Activated T-cell treated with anti-CD3 and anti-CD28 coated beads, Interleukin-2, amount 50 U/mL, for 4 hours (primary cell): ENCODE measurements at places on chromosomes 13 and 19. TPM values are rescaled to one million over a fixed set of nuclear protein-coding genes. Genes with fewer than 3 reads are reported as not detected.

DNA sequence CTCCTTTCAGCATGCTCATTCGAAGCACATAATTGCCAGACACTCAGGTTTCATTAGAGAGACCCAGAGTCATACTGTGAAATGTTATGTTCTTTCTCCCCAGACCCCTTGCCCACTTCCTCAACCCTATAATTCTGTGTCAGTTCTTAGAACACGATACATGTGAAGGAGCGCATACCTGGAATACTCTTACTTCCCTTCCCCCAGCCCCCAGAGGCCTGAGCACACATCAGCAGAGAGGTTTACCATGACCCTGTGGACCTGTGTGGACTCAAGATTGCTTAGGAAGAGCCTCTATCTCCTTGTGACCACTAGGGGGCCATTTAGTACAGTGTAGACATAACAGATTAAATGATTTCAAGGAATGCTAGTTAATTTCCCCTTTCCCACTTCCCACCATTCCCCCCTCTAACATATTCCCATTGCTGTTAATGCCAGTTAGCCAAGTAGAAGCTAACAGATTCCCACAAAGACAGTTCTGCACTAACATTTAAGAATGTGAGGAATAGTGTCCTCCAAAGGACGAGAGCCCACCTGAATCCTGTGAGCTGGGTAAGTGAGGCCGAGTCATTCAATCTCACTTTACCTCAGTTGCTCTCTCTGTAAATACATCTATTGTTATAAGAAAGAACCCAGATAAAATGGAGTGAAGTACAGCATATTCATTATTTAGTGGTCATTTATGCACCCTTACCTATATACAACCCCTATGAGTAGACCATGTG lies 154.2 kb upstream of the MAB21L1 start:
- no peak for DNase-seq

DNA sequence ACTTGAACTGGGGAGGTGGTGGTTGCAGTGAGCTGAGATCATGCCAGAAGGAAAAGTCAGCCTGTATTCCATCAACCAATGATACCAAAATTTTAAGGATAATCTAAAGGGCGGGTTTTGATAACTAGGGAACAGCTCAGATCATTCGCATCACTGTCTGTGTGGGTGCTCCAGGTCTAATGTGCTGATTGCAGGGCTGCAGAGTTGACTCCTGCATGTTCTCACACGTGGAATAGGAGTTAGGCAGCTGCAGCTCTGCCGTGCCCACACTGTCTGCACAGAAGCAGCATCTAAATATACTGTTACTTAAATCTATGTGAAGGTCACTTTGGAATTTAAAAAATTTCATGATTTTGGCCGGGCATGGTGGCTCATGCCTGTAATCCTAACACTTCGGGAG lies 4.3 kb upstream of the PARP4 start:
- no peak for DNase-seq

DNA sequence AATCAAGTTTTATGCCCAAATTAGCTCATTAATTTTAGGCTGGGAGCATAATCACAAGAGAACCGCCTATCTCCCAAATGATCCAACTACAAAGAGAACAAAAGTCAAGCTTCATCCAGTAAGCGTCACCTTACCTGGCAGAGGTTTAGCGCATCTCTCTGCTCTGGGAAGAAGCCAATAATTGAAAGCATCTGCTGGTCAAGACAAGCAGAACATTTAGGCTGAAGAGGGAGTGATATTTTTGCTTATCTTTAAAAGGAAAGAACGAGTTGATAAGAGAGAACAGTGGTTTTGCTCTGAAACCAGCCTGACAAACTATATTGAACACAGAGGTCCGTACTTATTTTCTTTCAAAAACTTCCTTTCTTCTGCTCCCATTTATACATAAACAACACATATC lies 242.1 kb downstream of the ENOX1 start:
- no peak for DNase-seq

DNA sequence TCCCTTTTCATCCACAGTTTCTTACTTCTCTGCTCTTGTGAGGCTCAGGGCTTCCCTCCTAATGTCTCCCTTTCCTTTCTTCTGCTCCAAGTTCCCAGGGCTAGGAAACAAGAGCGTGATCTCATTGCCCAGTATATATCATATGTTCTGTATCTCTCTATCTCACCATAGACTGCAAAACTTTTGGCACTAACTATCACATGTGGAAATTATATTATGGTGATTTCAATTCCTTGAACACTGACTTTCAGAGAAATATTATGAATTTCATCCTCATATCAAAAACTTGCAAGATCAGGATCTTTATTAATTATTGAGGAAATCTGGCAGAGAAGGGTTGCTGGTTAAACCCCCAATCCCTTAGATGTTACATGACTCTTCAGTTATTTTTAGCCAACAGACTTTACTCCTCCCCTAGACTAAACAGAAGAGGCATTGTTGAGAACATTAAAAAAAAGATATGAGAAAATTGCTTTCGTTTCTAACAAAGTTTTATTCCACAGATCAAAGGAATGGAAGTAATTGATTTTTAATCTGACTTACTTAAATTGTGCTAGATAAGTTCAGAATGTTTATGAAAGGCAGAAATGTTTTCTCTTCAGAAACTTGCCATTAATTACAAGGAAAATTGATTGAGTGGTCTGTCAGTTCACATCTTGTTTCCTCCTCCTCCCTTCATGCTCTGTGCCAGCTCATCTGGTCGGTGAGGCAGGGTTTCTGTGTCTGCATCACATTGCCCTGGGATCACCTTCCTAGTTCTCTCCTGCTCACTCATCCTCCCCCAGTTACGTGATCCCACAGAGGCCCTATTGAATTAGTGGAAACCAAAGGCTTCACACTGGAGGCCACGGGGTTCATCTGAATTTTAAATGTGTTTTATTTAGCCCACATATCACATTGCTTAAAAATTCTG lies 378.5 kb downstream of the LMO7 start:
- no peak for DNase-seq

Gene PSG11
- not detected for total RNA-seq

GRCh38 chr13:100483841-100484381 lies 104.7 kb downstream of the GGACT start:
- DNase-seq, result no peak
